ENCODE measurements at places on chromosomes 7 and 10. TPM values are rescaled to one million over a fixed set of nuclear protein-coding genes. Genes with fewer than 3 reads are reported as not detected.

- DNase-seq, result no peak
Measured at GRCh38 chr7:138668229-138668596, 32.9 kb downstream of the SVOPL start.

DNA sequence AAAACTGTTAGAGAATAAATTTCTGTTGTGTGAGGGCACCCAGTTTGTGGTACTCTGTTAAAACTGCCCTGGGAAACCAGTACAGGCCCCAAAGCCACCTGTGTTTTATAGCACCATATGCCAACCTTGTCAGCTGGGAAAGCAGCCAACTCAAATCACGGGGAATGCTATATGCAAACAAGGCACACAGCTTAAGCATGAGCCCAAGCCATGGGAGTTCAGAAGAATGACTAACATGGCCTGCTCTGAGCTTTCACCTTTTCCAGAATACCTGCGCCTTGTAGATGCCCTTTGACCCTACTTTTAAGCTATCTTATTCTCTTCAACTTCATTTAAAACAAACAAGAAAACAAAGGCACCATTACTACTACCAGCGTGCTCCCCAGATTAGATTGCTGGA is 5.5 kb upstream of the SLC25A13 start:
- DNase-seq, result no peak

DNA sequence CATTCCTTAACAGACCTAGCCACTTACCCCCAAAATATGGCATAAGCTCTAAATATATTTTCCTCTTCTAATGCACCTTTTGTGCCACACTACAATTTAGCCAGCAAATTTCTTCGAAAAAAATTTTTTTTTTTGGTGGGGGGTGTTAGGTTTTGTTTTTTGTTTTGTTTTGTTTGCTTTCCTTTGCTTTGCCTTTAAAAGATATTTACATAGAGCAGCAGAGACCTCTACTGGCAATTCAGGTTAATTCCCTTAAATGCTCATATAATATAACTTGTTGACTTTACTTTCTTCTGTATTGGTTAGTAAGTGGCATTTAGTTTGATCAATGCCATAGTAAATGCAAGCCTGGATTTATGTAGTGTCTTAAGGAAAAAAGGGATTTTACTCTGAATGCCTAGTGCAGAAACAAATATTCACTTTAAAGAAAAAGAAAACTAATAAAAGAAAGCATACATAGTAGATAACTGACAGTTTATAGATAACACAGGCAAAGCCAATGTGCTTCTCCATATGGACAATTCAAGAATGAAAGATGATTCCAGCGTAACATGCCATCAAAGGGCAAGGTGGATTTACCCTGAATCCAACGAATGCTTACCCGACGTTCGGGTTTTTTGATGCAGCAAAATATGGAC is 1250.6 kb downstream of the GATA3 start:
- peak; percentile 19 for DNase-seq

GRCh38 chr10:556971-557637 is 132.4 kb downstream of the DIP2C start:
- DNase-seq, result no peak

- no peak for DNase-seq
Measured at GRCh38 chr10:131829156-131829930, 71.5 kb upstream of the PPP2R2D start.

DNA sequence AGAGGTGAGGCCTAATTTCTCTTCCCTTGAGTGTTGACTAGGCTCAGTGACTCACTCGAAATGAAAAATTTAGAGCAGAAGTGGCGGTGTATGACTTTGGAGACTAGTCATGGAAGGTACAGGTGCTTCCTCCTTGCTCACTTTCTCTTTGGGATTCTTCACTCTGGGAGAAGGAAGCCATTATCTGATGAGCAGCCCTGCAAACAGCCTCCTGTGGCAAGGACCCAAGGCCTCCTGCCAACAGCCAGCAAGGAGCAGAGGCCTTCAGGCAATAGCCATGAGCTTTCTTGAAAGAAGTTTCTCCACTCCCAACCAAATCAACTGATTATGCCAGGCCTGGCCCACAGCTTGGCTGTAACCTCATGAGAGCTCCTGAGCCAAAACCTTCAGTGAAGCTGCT is 369.6 kb upstream of the VWC2 start:
- DNase-seq, result no peak

GRCh38 chr7:138359870-138360559 is 100.0 kb upstream of the TRIM24 start:
- no peak for DNase-seq

The NEURL1 gene
- 0.28 TPM for total RNA-seq

The MSMB gene
- not detected for total RNA-seq
